ENCODE measurements at places on chromosomes 16 and 17.

DNA sequence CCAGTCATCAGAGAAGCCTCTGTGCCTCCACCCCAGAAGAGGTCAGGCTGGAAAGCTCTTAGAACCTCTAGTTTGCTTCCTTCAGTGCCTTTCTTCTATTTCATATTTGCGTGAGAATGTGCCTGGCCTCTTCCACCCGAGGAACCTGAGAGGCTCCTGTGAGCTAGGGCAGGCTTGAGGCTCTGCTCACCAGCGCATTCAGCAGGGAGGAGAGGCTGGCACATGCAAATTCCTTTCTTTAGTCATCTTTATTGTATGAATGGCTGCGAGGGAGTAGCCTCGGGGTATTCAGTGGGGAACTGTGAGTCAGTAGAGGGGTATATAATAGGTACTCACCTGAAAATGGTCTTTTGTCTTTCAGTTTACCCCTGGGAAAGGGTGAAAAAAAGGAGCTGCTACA lies 268.3 kb downstream of the ABCC12 start:
- no peak for DNase-seq

GRCh38 chr17:33929181-33929724 lies 325.8 kb upstream of the CCL2 start:
- no peak for DNase-seq

DNA sequence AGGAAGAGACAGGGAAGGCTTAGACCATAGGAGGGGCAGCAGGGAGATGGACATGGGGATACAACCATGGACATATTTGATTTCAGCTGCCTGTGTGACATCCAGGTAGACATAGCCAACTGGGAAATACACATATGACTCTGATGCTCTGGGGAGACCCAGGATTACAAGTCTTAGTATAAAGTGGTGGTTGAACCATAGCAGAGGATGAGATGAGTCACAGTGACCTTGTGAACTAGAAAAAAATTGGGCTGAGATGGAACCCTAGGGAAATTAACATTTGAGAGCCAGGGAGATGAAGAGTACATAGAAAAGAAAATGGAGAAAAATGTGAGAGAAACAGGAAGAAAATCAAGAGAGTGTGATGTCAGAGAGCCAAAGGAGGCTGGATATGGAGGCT lies 10.2 kb downstream of the MARCHF10 start:
- no peak for DNase-seq

- no peak for DNase-seq
Observed at GRCh38 chr17:49869038-49869374, 21.1 kb upstream of the TAC4 start.

- DNase-seq: peak; percentile 81
Observed at GRCh38 chr17:51118330-51119195, 2.1 kb downstream of the SPAG9 start.

DNA sequence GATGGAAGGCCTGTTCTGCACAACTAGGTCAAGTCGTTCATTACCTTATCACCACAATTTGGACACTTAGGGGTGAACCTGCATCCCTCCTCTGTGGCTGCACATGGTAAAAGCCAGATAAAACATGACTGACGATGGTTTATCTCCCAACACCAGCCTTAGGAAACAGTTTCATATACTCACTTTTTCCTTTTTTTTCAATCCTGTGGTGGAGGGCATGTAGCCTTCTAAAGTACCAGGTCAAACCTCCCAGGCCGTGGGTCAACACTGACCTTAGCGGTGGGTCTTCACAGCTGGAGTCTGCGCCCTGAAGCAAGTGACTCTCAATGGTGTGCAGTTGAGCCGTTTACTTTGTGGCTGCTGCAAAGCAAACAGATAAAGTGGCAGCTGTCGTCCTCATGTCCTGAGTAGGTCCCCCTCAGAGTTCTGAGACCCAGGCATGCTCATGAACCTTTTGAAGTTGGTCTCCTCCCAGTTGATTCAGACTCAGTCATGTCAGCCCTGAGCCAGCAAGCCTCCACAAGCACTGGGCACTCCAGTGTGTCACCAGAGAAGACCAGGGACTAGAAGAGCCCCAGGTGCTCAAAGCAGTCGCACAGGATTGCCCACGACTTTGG lies 5.9 kb downstream of the FAHD1 start:
- no peak for DNase-seq

DNA sequence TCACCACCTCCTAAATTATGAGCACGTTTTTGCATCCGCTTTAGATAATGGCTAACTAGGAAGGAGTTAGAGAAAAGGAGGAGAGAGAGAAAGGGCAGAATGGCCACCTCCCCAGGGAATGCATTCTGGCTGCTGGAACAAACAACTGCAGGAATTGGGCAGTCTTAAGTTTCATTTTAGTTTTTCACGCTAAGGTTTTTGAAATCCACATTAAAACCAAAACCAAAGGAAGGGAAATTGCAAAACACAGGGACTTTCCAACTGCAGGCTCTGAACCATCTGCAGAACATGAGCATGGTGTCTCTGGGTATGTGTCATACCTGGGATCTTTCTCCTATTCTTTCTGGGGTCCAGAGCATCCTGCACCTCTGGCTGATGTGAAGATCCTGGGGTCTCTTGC lies 12.1 kb upstream of the CCL8 start:
- no peak for DNase-seq

DNA sequence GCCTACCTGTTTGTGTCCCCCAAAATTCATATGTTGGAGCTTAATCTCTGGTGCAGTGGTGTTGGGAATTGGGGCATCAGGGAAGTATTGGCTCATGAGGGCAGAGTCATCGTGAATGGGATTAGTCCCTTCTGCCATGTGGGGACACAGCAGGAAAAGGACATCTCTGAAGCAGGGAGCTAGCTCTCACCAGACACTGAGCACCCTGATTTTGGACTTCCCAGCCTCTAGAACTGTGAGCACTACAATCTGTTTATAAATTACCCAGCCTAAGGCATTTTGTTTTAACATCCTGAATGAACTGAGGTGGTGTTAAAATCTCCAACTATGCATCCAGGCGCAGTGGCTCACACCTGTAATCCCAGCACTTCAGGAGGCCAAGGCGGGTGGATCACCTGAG lies 206.0 kb downstream of the SEC14L1 start:
- DNase-seq: no peak

DNA sequence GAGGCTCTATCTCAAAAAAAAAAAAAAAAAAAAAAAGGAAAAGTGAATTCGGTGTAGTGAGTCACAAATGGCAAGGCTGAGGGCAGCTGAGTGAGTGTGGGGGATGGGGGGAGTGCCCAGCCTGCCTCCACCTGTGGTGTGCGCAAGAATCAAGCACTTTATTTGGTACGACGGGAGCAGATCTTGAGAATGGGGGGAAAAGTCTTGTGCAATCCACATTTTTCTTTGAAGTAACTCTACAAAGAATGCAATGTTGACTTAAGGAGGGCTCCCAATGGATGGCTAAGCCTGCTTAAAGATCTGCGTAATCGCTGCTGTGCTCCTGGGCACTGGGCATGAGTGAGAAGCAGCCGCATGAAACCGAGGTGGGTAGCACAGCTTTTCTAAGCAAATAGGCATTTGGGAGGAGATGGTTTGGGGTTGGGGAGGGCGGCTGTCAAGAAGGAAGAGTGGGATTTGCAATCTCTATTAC lies 28.2 kb downstream of the ATP2C2 start:
- no peak for DNase-seq

DNA sequence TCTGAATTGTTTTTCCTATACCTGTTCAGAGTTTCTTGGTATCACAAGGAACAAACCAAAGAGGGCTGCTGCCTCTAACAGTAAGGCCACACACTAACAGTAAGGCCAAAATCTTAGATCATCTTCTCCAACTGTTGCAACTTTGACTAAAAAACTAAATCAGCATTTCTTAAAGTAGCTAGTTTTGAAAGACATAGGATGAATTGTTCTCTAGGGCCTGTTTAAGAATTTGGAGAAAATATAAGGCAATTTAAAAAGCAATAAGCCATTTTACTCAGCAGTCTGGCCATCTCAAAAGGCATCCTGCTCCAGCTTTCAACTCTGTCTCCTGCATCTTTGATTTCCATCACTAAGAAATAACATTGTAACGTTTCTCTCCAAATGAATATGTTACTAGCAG lies 105.0 kb upstream of the MON1B start:
- no peak for DNase-seq

DNA sequence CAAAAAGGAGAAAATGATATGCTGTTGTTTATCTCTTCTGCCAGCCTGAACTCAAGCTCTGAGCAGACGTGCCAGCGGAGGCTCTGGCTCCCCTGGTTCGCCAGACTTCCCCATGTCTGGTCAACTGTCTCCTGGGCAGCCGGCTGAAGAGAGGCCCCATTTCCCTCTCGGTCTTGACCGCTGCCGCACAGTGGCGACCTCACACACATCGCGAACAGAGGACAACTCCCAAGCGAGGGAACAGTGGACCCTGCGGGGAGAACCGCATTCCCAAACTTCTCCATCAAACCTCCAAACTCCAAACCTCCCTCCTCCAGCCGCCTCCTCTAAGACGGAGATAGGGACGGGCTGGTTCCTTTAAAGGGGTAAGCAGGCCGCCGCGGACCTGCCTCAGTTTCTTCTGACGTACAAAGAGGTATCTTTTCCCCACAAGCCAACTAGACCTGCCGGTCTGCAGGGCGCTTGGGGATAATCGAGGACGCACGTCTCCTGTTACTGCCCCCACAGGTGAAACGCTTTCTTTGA lies 24.9 kb upstream of the RFFL start:
- DNase-seq: peak; percentile 68

- DNase-seq: no peak
Observed at GRCh38 chr16:2786061-2786825, 1.1 kb downstream of the PRSS33 start.

- no peak for DNase-seq
Observed at GRCh38 chr16:87063543-87063942, 253.6 kb downstream of the C16orf95 start.

DNA sequence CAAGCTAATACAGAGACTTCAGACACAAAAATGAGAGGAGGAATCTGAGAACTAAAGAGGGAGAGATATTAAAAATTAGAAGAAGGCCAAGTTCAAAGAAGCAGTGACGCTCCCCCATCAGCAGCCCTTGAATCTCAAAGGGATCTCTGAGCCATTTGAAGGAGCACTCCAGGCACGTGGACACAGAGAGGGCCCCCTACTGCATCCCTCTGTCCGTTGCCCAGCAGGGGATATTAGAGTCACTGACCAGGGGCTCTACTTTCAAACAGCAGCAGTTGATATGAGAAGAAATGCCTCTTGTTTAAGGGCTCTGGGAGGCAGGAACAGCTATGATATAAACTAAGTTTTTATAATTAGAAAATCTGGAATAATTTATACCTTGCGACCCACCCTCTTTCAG lies 479.0 kb upstream of the SALL1 start:
- DNase-seq: no peak

- DNase-seq: peak; percentile 62
Observed at GRCh38 chr17:78722246-78722761, 59.8 kb downstream of the CYTH1 start.

DNA sequence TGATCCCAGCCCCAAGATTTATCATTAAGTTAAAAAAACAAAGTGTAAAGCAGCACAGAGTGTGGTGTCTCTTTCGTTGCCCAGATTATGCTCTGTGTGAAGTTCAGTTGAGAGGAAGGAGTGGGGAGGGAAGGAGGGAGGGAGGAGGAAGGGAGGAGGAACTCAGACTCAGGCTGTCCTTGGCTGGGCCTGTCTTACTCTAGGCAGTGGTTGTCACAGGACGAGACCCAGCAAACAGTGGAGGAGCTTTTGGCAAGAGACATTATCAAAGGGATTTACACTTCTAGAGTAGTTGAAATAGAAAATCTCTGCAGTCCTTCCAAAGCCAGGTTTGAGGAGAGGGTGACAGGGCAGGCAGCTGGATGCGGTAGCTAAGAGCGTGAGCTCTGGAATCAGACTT lies 27.8 kb downstream of the KNOP1 start:
- no peak for DNase-seq

DNA sequence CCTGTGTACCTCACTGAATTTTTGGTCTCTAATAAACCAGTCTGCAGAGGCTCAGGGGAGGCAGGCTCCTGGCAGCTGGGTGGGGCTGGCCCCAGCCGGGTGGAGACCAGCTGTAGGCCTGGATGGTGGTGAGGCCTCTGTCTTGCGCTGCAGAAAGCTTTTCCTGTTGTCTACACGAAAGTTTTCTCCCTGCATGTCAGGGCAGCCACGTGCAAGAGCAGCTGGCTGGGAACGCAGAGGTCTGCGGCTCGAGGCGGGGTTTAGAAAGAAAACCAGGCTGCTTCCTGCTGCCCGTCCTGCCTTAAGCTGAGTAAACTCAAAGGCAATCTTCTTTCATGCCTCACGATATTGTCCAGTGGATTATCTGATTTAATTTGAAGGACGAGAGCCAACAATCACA lies 2.4 kb downstream of the SERPINF1 start:
- DNase-seq: no peak

DNA sequence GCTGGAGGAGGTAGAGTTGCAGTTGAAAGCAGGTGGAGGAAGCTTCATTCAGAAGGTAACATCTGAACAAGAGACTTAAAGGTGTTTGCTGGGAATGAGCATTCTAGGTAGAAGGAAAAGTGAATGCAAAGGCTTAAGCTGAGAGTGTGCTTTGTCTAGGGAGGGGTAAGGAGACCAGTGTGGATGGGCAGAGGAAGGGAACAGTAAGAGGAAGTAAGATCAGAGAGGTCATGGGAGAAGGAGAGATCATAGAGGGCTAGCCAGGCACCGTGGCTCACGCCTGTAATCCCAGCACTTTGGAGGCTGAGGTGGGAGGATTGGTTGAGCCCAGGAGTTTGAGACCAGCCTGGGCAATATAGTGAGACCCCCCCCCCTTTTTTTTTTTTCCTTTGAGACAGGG lies 3.3 kb downstream of the STX4 start:
- DNase-seq: no peak

DNA sequence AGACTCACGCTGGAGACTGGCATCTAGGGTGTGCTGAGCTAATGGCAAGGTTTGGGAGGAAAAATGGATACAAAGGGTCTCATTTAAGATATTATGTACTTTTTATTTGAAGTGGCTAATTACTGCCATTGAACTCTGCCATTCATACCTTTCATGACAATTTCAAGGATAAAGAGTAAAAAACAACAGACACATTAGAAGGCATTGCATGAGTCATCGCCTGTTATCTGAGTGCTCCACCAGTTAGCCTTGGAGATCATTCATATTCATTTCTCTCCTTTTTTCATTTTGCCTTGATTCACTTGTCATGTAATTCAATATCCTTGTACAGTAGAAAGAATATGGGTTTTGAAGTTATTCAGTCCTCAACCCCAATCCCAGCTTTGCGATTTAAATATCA lies 109.5 kb downstream of the CDH8 start:
- DNase-seq: no peak

GRCh38 chr17:35731917-35732805 lies 722 bp downstream of the RASL10B start:
- DNase-seq: no peak

DNA sequence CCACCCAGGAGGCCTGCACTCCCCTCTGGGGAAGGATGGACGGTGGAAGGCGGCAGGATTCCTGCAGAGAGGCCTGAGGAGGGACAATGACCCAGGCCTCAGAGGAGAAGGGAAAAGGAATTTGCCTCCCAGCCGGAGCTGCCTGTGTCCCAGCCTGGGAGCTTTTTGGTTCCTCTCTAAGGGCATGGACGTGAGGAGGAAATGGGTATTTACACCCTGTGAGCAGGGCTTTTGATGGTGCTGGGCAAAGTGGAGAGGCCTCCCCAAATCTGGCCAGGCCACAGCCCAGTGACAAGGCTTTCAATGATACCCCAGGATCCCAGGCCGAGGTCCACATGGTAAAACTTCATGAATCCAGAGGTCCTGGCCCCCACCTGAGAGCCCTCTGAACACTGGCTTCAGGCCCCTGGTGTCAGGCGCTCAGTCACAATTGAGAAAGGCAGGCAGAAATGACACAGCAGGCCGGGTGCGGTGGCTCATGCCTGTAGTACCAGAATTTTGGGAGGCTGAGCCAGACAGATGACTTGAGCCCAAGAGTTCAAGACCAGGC lies 56.0 kb upstream of the DOC2B start:
- DNase-seq: no peak

Data from G401 (cell line).